Left kidney (tissue), 8 donors: ENCODE measurements at places on chromosomes 12 and 14.

GRCh38 chr12:53985994-53986685 lies 1.2 kb downstream of the HOXC10 start:
- no peak for DNase-seq

DNA sequence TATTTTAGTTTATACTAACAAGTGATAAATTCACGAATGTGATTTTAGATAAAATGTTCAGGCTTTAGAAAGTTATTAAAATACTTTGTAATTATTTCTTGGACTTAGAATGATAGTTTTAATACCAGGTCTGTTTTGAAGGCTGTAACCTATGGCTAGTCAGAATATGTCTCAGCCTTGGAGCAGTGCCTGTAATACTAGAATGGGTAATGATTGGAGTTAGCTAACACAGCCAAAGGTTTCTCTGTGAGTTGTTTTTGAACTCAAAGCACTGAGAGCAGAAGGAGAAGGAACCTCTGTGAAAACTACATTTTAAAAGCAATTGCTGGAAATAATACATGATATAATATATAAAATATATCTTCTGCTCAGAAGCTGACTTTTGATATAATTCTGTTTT lies 110.1 kb downstream of the TMEM117 start:
- DNase-seq = no peak

DNA sequence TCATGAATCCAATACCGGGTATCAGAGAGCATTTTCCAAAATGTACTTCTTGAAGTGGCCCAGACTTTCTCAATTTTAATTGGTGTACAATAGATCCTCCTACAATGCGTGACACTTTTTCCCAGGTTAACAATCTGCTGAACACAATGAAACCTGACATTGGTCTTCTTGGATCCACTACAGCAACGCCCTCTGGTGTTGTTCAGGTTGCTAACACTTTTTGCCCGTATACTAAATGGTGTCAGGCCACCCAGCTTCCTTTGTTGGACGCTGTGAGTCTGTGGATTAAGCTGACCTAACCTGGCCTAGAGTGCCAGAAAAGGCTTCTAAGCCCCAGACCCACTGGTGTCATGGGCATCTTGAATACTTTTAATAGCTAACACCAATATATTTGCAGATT lies 89.2 kb downstream of the KCNK10 start:
- no peak for DNase-seq

DNA sequence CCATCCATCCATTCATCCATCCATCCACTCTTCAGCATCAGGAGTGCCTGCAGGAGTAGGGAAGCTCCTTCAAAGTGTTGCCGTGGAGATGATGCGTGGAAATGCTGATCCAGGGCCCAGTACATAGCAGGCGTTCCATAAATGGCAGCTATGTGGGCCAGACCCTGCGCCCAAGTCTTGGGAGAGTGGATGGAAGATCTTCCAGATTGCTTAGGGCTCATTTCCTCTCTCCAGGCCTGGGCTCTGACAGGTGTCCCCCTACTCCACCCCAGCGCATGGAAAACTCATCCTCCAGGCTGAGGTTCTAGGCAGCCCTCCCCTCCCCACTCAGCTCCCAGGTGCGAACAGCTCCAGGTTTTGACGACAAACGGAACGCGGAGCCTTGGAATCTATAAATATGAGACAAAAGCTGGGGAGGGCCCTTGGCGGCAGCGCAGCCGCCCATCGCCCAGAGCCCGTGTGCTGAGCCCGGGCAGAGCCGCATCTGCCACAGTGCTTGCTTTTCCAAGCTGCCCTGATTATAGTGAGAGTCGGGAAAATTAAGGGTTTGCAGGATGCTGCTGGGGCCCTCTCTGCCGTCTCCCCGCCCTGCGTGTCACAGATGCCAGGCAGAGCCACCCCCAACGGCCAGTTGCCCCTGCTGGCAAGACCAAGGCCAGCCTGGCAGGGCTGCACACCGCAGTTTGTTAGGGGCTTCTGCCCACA lies 1.6 kb downstream of the BEGAIN start:
- DNase-seq = no peak

DNA sequence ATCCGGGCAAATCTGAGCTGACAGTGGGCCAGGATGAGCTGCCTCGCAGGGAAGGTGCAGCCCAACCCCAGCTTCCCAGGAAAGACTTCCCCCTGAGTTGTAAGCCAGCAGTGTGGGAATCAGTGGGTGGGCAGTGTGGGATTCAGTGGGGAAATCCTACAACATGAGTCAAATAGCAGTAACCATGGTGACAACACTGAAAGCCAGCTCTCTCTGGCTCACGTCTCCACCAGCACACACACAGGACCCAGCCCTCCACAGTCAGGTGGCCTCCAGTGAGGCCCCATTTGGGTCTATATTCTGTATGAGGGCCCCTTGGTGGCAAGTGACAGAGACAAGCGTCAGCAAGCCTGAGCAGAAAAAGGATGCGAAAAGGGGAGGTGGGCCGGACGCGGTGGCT lies 6.0 kb upstream of the LGALS3 start:
- no peak for DNase-seq

DNA sequence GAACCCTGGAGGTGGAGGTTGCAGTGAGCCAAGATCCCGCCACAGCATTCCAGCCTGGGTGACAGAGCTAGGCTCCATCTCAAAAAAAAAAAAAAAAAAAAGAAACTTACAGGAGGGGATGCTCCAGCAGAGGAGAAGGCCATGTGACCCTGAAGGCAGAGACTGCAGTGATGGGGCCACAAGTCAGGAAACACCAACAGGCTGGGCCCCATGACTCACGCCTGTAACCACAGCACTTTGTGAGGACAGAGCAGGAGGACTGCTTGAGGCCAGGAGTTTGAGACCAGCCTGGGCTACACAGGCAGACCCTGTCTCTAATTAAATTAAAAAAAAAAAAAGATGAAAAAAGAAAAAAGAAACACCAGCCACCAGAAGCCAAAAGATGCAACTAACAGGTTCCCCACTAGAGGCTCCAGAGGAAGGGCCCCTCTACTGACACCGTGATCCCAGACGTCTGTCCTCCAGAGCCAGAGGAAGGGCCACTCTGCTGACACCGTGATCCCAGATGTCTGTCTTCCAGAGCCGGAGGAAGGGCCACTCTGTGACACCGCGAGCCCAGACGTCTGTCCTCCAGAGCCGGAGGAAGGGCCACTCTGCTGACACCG lies 9.1 kb upstream of the GLT1D1 start:
- DNase-seq = no peak

GRCh38 chr14:85487215-85487614 lies 42.7 kb upstream of the FLRT2 start:
- no peak for DNase-seq

DNA sequence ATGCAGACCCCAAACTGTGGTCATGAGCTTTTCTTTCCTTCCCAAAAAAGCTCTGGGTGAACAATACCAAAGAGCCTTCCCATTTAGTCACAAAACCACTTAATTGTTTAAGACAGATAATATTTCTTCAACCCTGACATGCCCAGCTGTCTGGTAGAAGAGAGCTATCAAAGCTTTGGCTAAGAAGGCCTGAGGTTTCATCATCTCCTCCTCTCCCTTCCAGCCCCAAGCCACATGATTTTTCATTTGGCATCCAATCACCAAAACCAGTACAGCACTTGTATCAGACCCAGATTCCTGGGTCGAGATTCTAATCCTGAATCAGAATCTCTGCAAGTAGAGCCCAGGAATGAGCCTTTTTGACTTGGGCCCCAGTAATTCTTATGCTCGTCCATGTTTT lies 199.6 kb upstream of the TMEM260 start:
- DNase-seq = no peak

DNA sequence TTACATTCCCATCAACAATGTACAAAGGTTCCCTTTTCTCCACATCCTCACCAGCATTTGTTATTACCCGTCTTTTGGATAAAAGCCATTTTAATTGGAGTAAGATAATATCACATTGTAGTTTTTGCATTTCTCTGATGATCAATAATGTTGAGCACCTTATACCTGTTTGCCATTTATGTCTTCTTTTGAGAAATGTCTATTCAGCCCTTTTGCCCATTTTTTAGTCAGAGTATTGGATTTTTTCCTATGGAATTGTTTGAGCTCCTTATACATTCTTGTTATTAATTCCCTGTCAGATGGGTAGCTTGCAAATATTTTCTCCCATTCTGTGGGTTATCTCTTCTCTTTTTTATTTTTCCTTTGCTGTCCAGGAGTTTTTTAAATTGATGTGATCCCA lies 10.7 kb upstream of the OR8S1 start:
- no peak for DNase-seq

DNA sequence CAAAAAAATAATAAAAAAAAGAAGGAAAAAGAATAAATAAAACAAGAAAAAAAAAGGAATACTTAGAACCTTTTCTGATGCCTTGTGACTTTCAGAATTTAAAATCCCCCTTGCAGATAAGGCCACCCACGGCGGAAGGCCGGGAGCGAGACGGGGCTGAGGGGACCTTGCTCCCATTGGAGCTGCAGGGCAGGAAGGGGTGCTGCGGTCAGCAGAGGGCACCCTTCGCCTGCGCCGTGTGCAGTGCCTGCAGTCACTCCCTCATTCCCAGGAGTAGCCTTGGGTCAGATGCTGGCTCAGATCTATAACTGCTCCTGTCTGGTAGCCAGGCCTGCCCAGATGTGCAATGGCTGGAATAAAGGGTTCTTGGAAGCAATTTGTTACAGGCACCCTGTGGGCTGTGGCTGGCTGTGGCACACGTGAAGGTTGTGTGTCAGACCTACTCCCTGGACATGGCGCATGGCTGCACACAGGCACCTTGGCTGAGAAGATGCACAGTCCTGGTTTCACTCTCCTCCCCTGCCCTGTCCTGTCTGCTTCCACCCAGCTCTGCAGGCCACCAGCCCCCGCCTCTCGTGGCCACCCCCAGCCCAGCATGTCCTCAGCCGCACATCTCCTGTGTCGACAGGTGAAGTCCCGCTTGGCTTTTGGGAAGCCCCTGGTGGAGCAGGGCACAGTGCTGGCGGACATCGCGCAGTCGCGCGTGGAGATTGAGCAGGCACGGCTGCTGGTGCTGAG lies 13.4 kb upstream of the ALDH2 start:
- DNase-seq = no peak

- DNase-seq = no peak
Measured at GRCh38 chr12:67937822-67938221, 51.4 kb upstream of the IFNG-AS1 start.

- no peak for DNase-seq
Measured at GRCh38 chr12:44385964-44386363, 490.2 kb downstream of the NELL2 start.

DNA sequence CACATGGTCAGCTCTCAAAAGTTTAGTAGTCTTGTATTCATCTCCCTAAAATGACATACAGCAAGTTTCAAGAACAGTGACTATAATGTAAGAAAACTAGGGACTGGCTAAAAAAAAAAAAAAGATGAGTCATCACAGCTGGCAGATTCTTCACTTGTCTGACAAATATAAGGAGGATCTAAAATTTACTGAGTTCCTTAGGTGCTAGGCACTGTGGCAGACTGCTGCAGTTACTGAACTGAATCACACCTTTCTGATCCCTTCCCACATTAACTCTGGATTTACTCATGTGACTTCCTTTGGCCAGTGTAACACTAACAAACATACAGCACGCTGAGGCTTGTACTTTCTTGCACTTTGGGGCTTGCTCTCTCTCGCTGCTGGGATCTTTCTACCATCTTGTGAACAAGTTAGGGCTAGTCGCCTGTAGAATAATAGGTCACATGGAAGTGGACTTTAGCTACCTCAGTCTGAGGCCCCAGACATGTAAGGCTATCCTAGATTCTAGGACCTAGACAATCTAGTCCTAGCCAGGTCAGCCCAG lies 32.1 kb downstream of the BAZ1A start:
- DNase-seq = no peak

DNA sequence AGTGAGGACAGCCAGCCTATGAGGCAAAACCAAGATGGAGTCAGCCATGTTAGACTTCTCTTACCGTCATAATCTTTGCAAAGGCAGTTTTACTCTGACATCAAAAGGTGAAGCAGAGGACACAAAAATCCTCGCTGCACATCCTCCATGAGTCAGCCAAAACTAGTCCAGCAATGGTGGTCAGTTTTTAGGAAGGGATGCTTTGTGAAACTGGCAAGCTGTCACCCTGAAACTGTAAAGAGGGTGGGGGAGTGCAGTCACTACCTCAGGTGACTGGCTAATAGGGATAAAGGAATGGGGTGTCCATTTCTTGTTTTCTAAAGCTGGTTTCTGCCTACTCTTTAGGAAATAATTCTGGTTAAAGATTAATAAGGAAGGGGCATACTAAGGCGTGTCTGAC lies 5.4 kb upstream of the CIPC start:
- no peak for DNase-seq

GRCh38 chr12:47066278-47067025 lies 13.0 kb upstream of the PCED1B start:
- no peak for DNase-seq

DNA sequence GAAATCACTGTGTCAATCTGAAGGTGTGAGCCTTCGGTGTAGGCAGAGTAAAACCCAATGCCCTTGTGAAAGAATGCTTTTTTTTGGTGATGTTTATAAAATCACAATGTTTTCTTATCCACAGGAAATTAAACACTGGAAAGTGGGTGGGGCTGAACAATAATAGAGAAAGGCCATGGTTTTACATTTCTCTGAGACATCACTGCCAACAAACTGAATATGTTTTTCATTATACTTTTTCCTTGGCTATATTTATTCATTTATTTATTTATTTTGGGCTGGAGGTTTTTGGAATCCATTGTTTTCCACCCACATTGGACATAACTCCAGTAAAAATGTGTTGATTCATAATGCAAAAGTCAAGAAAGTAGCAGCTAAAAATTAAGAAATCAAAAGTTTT lies 16.9 kb downstream of the LRRK2 start:
- DNase-seq = no peak

GRCh38 chr12:23750923-23751322 lies 198.5 kb downstream of the SOX5 start:
- DNase-seq = no peak

- DNase-seq = no peak
Measured at GRCh38 chr12:104751120-104751519, 207.0 kb downstream of the SLC41A2 start.

DNA sequence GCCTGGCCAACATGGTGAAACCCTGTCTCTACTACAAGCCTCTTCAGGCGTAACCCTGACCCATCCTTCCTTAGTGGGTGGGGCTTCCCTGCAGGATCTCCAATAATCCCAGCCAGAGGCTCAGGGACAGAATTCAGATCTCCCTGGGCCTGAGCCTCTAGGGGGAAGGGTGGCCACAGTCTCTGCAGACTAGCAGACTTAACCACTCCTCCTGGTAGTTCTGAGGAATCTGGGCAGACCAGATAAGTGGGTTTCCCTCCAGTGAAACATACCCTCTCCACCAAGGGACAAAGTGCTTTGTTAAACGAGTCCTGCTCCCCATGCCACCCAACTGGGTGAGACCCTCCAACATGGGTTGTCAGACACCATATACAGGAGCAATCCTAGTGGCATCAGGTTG lies 36.6 kb upstream of the TRIM9 start:
- DNase-seq = no peak

GRCh38 chr14:64186231-64187129 lies 107.7 kb downstream of the ESR2 start:
- no peak for DNase-seq

- DNase-seq = no peak
Measured at GRCh38 chr12:121026274-121027045, 10.2 kb upstream of the C12orf43 start.

DNA sequence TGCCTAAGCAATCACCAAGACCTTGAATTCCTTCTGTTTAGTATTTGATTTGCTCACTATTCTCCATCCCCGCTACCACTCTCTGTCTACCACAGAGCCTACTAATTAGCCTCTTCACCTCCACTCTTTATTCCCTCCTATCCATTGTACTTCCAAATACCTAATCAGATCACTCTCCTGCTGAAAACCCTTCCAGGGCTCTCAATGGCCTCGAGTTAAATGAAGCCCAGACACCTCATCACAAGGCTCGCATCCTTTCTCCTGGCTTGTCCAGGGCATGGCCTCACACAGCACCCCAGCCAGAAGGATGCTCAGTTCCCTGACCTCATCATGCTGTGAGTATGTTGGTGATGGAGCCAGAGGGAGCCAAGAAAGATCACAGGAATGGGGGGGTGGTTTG lies 71.4 kb upstream of the PRMT8 start:
- no peak for DNase-seq
